ENCODE measurements at places on chromosomes 7 and 10. TPM values are rescaled to one million over a fixed set of nuclear protein-coding genes. Genes with fewer than 3 reads are reported as not detected.

DNA sequence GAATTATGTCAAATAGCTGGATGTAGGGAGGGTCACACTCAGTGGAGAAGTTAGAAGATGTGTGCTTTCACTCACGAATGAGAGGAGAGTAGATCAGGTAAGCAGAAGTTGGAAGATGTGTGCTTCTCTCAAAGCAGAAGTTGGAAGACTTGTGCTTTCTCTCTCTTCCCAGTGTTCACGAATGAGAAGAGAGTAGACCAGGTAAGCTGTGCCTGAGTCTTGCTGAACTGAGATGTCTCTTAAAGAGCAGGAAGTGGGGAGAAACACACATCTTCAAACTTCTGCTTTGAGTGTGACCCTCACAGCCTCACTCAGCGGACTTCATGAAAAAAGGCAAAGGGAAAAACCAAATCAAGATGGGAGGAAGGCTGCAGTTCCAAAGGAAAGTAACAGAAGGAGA is 7.0 kb upstream of the TMEM243 start:
- no peak for DNase-seq

GRCh38 chr7:69932034-69932628 is 333.9 kb downstream of the AUTS2 start:
- DNase-seq: no peak

DNA sequence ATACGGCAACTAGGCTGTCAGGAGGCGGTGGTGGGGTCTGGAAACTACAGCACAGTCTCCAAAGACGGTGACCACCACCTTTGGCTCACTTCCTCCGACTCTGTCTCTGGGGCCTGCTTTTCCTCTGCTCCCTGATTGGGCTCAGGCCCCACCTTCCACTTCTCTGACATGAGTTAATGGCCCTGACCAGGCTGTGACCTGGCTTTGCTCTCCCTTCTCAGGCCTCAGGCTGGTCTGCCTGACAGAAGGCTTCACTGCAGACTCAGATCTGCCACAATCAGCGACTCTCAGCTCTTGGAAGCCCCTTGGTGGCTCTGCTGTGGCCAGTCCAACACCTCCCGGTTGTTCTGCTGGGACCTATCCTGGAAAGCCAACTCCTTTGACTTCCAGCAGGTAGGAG is 7.7 kb downstream of the STYXL1 start:
- DNase-seq: no peak

GRCh38 chr7:14691034-14691433 is 211.5 kb downstream of the DGKB start:
- no peak for DNase-seq

DNA sequence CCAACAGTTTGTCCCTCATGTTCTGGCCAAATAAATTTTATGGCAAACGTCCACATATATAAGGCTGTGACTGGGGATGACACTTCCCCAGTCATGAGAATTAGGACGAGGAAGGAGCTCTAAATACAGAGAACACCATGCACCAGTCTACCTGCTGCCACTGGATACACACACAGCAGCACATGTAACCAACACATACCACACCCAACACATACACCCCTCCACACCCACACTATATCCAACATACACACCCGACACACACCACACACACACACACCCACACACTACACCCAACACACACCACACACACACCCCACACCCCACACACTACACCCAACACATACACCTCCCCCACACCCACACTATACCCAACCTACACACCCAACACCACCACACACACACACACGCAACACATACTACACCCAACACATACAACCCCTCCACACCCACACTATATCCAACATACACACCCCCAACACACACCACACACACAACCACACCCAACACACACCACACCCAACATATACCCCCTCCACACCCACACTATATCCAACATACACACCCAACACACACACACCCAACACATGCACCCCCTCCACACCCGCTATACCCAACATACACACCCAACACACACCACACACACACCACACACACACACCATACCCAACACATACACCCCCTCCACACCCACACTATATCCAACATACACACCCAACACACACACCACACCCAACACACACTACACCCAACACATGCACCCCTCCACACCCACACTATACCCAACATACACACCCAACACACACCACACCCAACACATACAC is 74.1 kb downstream of the HIPK2 start:
- no peak for DNase-seq

SSC4D gene
- 1.5 TPM for total RNA-seq

OR2A42 gene
- total RNA-seq: 0.32 TPM

ADD3 gene
- 92.2 TPM for total RNA-seq

ANKRD30A gene
- total RNA-seq: not detected

INA gene
- not detected for total RNA-seq
